ENCODE measurements at places on chromosomes 16 and 17.

DNA sequence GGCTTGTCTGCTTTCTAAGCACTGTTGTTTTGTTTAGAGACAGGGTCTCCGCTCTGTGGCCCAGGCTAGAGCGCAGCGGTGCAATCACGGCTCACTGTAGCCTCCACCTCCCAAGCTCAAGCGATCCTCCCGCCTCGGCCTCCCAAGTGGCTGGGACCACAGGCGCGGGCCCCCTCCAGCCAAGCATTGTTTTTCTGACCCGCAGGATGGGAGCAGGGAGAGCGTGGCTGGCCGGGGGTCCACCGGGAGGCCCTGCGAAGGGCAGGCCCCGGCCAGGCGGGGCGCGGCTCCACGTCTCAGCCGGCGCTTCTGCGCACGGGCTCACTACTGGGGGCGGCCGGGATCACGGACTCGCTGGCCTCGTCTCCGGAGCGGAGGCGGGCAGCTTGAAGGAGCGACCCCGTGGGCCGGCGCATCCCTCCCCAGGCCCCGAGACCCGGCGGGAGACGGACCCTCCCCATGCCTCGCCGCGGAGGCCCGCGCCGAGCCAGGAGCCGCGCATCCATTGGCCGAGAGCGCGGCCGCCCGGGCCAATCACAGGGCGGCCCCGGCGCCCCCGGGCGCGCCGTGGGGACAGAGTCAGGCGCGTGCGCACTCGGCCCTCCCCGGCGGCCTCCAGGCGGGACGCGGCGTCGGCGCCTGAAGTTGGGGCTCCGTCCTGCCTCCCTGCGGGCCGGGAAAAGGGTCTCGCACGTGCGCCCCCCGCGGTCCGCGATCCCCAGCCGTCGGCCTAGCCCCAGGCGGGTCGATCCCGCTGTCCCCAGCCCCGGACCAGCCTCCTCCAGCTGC lies 24.9 kb downstream of the ACTG1 start:
- DNase-seq = peak; percentile 68

- no peak for DNase-seq
Measured at GRCh38 chr17:1638171-1638590, 7.4 kb downstream of the SCARF1 start.

GRCh38 chr17:14366199-14366598 lies 65.3 kb downstream of the HS3ST3B1 start:
- DNase-seq = no peak

GRCh38 chr16:17451843-17452242 lies 18.9 kb downstream of the XYLT1 start:
- no peak for DNase-seq

GRCh38 chr17:34776456-34777443 lies 184.5 kb downstream of the CCT6B start:
- no peak for DNase-seq

GRCh38 chr17:82178499-82179261 lies 34.0 kb downstream of the CCDC57 start:
- DNase-seq = no peak

- no peak for DNase-seq
Measured at GRCh38 chr16:87493608-87494280, 920 bp upstream of the ZCCHC14 start.

DNA sequence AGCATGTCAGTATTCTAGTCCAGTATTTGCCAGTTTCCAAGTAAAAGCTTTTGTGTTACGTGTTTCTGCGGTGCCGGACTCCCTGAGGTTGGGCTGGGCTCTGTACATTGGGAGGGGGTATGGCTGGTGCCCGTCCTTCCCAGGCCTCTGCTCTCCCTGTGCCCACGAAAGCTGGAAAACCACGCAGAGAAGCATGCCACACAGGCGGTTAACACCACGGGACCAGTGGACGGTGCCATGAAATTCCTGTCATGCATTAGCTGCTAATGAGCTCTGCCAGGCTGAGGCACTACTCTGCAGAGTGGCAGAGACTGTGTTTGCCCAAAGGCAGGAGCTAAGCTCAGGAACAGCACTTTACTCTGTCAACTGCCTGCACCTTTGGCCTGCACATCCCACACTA lies 8.1 kb downstream of the SMIM5 start:
- no peak for DNase-seq

- no peak for DNase-seq
Measured at GRCh38 chr16:24906199-24906808, 60.5 kb downstream of the SLC5A11 start.

GRCh38 chr16:57670196-57670595 lies 2.1 kb downstream of the ADGRG3 start:
- DNase-seq = no peak

- DNase-seq = no peak
Measured at GRCh38 chr17:19677736-19678379, 29.3 kb downstream of the ALDH3A2 start.

GRCh38 chr16:28891964-28892890 lies 13.9 kb downstream of the ATP2A1 start:
- DNase-seq = no peak

GRCh38 chr17:76384222-76384986 lies at the start of gene SPHK1:
SPHK1 (plus strand) TSS chr17:76384609; CDS start chr17:76385645, 1,036 bp downstream.
- DNase-seq = no peak

DNA sequence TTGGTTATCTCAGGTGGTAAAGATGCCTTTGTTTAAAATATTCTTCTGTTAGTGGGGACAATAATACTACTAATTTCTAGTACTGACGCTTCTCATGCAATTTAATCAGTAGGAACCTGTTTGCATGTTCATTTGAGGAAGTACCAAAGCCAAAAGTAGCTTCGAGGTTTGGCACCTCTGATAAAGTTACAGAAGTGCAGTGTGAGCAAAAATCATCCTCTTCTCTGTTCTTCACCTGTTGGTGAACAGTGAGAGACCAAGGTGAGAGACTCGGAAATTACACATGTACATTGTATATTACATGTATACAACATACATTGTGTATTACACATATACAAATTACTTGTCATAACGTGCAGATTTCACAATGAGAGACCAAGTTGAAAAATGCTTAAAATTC lies 404.6 kb downstream of the MAF start:
- DNase-seq = no peak

DNA sequence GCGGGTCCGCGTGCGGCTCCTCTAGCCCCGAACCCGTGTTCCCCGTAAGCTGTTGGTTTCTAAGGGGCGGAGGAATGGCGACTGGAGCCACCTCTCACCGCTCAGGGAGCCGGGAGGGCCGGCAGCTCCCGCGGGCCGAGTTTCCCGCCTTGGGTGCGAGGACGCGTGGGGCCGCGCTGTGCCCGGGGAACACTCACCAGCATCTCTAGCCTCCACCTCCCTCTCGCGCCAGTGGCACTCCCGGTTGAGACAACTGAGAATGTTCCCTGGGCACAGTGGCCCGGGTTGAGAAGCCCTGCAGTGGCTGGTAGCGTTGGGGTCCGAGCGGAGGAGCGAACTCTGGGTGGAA lies 560 bp downstream of the TELO2 start:
- no peak for DNase-seq

- no peak for DNase-seq
Measured at GRCh38 chr17:36779550-36779949, 157.7 kb upstream of the LHX1 start.

GRCh38 chr16:78903843-78904242 lies 696.7 kb downstream of the MAF start:
- no peak for DNase-seq

GRCh38 chr17:10556301-10557005 lies 7.0 kb upstream of the MYH2 start:
- DNase-seq = no peak

- no peak for DNase-seq
Measured at GRCh38 chr16:51984395-51984794, 562.5 kb downstream of the TOX3 start.

DNA sequence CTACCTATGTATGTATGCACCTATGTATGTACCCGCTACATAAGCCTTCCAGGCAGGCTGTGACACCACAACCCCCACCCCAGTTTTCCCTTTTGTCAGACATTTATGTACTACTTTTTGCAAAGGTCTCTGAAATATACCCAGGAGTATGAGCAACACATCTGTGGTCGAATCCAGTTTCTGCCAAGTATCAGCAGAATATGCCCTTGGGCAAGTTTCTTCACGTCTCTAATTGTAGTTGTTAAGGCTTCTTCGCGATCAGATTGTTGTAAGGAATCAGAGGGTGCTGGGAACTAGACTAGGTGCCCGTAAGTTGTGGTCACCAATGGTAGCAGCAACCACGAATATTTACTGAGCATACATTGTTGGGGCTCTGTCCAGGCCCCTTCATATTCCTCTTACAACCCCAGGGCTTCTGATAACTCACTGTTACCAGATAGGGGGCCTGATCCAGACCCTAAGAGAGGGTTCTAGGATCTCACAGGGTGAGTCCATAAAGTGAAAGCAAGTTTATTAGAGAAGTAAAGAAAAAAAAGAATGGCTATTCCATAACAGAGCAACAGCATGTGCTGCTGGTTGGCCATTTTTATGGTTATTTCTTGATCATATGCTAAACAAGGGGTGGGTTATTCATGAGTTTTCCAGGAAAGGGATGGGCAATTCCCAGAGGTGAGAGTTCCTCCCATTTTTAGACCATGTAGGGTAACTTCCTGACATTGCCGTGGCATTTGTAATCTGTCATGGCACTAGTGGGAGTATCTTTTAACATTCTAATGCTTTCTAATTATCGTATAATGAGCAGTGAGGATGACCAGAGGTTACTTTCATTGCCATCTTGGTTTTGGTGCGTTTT lies 16.6 kb downstream of the NUDT7 start:
- no peak for DNase-seq

DNA sequence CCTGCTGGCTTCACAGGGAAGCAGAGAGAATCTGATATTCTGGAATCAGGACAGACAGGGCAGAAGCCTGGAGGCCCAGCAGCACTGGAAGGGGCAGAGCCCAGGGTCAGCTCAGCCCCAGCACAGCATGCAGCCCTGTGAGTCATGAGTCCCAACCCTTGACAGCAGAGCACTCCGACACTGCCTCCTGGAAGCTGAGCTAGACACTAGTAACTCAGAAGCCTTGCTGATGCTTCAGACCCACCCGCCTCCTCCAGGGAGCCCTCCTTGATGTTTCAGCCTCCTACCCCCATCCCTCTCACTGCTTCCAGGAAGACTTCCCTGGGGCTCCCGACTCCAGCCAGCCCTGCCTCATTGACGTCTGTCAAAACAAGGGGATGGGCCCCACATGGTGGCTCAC lies 6.9 kb downstream of the CAMKK1 start:
- no peak for DNase-seq

- no peak for DNase-seq
Measured at GRCh38 chr16:2081201-2082084, 33.7 kb downstream of the TSC2 start.

DNA sequence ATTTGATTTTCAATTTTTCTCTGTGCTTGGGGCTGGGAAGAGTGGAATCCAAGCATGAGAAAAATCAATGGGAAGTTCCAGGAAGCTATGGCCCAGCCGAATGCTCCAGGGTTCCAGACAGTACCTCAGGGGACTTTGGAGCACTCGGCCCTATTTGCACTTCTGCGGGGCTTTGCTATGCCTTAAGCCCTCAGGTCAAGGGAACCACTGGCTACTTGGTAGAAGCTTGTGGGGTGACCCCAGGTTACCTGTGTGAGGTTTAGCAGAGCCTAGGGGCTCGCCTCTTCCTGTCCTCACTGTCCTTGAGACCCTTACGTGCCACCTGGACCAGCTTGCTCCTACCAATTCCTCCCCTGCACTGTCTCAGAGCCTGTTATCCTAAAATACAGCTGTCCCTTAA lies 121.3 kb downstream of the MGAT5B start:
- no peak for DNase-seq

GRCh38 chr17:38588788-38589174 lies 17.0 kb downstream of the SRCIN1 start:
- no peak for DNase-seq

DNA sequence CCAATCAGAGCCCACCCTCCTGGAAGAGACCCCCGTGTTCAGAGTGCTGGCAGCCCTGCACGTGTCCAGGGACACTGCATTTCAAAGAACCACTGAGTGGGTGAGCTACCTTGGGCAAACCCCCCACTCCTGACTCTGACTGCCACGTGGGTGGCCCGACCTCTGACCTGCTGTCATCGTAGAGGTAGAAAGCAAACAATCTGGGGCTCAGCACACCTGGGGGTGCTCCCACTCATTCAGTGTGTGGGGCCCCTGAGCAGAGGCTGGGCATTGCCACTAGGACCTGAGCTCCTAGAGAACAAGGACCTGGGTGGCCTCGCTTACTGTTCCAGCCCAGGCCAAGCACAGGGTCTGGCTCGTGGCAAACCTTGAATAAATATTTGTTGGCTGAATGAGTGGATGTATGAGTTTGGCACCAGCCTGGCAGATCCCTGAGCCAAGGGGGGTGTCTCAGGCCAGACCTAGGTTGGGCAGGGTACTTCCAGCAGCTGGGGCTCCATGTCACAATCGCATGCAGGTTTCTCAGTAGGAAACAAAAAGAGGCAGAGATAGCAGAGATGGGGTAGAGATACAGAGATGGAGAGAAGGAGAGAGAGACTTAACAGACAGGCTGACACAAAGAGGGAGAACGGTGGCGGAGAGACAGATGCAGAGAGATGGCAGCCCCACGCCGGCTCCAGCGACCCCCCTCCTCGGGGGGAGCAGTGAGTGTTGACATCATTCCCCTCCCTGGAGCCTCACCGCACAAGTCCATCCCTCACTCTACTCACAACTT lies 5.4 kb upstream of the DRC7 start:
- DNase-seq = no peak

- no peak for DNase-seq
Measured at GRCh38 chr16:13291591-13292333, 390.4 kb downstream of the SHISA9 start.

DNA sequence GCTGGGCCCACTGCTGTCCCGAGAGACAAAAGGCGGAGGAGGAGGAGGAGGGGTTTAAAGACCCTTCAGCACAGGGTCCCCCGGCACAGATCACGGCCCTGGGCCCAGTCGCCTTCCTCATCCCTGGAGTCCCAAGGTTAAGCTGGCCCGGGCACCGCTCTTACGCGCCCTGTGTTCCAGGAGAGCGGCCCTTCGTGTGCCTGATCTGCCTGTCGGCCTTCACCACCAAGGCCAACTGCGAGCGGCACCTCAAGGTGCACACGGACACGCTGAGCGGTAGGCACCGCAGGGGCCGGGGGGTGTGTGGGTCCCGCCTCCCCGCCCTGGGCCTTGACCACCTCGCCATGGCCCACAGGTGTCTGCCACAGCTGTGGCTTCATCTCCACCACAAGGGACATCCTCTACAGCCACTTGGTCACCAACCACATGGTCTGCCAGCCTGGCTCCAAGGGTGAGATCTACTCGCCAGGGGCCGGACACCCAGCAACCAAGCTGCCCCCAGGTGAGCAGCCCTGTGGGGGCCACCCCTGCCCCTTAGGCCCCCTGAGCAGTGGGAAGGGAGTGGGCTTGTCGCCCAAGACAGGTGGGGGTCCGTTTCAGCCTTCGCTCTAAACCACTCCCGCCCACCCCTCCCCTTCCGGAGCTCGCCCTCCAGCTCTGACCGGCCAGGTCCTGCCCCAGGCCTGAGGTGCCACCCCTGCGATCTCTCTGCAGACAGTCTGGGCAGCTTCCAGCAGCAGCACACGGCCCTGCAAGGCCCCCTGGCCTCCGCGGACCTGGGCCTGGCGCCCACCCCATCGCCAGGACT lies 37.6 kb upstream of the ZC3H18 start:
- DNase-seq = no peak

DNA sequence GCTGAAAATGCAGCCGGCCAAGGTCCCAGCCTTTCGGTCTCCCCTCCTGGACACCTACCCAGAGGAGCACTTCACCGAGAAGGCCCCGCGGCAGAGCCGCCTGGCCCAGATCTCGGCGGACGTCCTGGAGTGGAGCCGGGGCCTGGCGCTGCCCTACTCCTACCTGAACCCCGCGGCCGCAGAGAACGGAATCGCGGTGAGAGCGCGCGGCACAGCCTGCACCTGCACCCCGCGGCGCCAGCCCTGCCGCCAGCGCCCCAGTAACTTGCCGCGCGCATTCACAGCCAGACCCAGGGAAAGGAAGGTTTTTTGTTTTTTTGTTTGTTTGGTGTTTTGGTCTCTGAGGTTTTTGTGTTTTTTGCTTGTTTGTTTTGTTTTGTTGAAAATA lies 15.2 kb downstream of the ALOX12B start:
- no peak for DNase-seq
